ENCODE measurements at places on chromosomes 1 and 21.

DNA sequence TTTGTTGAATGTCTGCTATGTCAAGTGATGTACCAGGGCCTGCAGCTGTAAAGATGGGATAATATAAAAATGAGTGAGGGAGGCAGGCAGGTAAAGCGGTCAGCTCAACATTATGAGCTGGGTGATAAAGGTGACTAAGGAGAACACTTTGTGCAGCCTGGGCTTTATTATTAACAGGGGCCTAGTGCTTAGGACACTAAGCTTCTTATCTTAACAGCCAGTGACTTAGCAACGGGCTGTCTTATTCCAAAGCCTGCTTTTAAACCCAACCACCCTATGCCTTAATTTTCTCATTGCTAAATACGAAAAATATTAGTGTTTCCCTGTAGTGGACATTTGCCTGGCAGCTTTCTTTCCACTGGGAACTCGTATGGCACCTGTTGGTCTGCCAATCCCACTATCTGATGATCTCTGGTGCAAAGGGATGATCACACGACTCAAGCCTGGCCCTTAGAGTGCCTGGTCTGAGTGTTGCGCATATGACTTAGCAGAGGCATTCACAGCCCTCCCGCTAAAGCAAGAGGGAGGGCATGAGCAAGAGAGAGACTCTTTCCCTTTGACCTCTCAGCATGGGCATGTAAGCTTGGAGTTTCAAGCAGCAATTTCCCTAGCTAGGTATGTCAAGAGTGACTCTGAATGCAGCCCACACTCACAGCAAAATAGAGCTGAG lies 98.6 kb upstream of the PAPPA2 start:
- no peak for DNase-seq

- peak; percentile 78 for DNase-seq
Measured at GRCh38 chr1:172167796-172168596, 252.5 kb upstream of the C1orf105 start.

DNA sequence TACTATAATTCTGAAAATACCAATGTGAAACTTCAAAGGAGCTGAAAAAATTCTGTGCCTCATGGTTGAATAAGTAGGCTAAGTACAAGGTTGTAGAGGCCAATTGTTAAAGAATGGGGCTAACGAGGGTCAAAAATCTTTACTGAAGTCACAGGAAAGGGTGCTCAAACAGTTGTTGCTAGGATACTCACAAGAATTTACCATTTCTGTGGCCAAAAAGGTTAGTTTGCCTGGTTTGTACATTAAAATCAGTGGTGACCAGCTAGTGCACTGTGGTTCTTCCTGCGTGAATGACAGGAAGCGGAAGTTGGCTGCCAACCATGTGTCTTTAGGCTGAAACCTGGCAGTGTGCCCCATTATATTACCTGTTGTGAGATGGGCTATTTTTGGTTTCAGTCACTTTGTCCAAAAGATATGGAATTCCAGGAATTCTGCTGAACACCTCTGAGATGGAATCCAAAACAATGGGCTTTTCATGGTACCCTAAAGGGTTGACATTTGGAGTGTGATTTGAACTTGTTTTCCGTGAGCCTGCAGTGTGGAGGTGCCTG lies 13.5 kb downstream of the MAP3K21 start:
- DNase-seq, result no peak

DNA sequence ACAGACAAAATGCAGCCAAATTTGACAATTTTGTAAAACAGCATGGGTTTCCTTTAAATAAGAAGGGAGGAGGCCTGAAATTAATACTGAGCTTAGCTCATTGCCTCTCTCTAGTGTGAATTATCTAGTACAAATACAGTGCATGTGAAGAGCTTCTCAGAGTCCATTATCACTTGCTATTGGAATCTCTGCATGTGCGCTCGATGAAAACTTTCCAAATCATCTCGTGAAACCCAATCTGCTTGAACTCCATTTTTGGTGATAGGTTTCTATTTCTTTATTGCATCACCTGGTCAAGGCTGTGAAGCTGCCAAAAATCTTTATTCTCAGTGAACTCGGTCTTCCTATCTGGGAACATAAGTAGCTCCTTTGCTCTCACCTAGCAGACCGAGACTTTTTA lies 49.5 kb upstream of the LYPLAL1 start:
- no peak for DNase-seq

- DNase-seq, result no peak
Measured at GRCh38 chr1:233224311-233224710, 71.2 kb downstream of the PCNX2 start.

DNA sequence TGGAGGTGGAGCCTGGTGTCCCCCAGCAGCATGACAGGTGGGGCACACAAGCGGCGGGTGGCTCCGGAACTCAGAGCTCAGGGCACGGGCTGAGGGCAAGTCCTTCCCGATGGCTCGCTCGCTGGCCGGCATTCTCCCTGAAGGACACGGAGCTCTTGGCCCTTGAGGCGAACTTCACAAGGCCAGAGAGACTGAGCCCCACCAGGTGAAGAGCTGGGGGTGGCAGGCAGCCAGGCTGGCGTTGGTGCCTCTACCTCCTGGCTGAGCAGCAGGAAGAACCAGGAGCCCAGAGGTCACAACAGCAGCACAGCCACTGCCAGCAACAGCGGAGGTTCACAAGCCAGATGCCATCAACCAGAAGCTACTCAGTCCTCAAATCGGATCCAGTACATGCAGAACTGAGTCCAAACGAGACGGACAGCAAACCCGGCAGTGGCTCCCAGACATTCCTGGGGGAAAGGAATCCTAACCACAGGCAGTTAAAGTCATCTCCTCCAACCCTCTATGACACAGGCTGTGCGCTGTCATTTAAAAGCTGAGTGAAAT lies 54.1 kb downstream of the NPHP4 start:
- DNase-seq, result peak; percentile 83

DNA sequence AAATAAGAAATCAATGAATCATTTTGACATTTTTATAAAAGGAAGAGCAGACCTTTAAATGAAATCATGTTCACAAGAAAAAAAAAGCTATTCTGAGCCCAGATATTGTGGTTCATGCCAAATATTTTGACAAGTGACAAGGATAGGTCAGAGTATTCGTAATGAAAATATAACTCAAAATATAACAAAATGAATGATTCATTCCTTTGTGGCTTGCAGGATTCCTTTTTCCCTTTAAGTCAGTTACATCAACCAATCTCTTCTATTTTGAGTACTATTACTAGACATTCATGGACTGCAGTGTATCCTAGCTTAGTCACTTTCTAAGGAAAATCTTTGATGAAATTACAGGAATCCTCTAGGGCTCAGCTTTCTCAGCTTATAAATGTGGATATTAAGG lies 188.7 kb downstream of the COL11A1 start:
- peak; percentile 2 for DNase-seq

GRCh38 chr1:85259118-85259911 lies at the start of gene C1orf52:
C1orf52 (minus strand) TSS chr1:85259662; CDS start chr1:85259633, 29 bp downstream.
- DNase-seq, result peak; percentile 90

- no peak for DNase-seq
Measured at GRCh38 chr1:235984041-235984825, 80.7 kb downstream of the NID1 start.

DNA sequence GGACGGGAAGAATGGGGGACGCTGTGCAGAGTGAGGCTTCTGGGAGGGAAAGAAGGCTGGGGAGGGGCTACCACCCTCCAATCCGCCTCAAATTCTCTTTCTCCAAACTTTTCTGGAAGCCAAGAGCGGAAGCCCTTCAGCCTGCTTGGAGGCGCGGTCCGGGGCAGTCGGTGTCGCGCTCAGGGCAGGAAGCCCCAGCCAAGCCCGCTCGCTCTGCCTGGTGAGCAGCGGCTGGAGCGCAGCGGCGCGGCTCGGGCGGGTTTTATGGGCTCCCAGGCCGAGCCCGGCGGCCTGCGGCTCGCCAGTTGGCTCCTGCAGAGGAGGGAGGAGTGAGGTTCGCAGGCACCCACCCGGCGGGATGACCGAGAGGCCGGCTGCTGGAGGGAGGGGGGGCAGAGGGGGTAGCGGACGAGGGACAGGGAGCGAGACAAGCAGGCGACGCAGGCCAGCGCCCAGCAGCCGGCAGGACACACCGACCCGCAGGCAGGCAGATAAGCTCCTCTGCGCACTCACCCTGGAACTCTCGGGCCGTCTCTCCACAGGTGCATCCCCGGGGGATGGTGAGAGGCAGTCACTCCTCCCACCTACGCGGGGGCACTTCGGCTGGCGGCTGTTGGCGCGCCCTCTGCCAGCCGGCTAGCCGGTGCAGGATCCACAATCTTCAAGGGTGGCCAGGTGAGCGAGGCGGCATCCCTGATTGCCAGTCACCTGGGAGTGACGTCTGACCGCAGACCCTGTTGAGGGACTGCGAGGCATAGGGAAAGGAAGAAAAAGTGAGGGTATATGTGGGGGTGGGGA lies at the start of gene AVPR1B:
AVPR1B (minus strand) TSS at position 238 of the 798 bp plus-strand sequence. CDS start 498 bp downstream, outside the sequence.
- peak; percentile 24 for DNase-seq

DNA sequence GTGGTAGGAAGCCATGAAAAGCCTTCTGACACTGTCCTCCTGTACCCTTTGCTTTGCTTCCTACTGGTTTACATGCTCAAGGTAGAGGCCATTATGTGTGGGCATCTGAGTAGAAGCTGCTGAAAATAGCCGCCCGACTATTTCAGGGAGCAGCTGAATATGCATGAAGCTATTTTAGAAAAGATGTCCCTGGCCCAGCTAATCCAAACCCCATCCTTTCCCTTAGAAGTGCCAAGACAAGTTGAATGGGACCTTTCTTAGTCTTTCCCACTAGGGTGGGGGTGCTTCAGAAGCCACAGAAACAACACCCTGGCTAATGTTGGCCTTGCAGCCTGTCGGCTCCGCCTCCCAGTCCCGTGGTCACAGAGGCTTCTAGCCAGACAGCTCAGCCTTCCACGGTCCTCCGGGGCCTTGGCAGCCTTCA lies 205.1 kb upstream of the EDN2 start:
- peak; percentile 35 for DNase-seq

DNA sequence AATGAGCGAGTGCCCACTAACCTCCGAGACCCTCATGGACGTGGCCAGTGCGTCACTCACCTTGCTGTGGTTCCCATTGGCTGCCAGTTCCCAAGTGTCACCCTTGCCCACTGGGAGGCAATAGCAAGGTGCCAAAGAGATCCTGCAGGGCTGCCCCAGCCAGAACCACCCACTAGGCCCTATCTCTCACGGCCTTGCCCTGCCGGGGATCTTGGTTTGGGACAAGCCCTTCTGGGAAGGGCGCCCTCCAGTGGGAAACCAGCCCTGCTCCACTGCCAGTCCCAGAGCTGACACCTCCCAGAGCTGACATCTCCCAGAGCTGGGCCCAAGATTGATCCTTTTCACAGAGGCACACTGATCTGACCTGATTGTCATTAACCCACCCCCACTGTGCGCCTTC lies 2.1 kb upstream of the SELENON start:
- peak; percentile 19 for DNase-seq

GRCh38 chr1:66731170-66731865 lies 20.9 kb upstream of the DYNLT5 start:
- DNase-seq, result peak; percentile 3

DNA sequence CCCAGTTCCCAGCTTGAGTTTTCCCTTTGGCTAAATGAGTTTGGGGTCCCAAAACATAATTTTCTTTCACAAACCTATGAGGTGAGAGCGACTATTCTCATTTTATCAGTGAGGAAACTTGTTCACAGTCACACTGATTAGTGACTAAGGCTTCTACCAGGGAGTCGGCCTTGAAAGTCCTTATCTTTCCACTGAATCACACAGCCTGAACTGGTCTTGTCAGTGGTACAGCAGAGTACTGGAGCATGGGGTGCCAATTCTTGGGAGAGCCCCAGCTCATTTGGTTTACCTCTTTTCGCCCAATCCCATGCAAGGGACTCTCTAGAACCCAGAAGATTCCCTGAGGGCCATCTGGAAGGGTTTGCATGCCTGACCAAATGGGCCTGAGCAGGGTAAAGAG lies 16.9 kb downstream of the HSD3B2 start:
- no peak for DNase-seq

GRCh38 chr1:179142889-179143299 lies 61.0 kb downstream of the TOR3A start:
- DNase-seq, result peak; percentile 97

DNA sequence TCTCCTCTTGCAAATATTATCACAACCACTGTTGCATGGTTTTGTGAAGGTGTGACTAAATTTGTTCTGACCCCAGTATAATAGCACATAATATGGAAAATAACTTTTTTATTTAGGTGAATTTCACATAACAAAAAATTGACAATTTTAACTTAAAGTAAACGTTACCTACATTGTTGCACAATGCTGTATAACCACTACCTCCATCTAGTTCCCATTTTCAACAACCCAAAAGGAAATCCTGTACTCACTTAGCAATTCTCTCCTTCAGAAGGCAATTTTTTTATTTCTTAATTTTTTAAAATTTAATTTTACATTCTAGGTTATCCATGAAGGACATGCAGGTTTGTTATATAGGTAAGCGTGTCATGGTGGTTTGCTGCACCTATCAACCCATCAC lies 95.2 kb downstream of the KCNJ6 start:
- no peak for DNase-seq

GRCh38 chr1:168223261-168223660 lies 2.5 kb upstream of the SFT2D2 start:
- no peak for DNase-seq

DNA sequence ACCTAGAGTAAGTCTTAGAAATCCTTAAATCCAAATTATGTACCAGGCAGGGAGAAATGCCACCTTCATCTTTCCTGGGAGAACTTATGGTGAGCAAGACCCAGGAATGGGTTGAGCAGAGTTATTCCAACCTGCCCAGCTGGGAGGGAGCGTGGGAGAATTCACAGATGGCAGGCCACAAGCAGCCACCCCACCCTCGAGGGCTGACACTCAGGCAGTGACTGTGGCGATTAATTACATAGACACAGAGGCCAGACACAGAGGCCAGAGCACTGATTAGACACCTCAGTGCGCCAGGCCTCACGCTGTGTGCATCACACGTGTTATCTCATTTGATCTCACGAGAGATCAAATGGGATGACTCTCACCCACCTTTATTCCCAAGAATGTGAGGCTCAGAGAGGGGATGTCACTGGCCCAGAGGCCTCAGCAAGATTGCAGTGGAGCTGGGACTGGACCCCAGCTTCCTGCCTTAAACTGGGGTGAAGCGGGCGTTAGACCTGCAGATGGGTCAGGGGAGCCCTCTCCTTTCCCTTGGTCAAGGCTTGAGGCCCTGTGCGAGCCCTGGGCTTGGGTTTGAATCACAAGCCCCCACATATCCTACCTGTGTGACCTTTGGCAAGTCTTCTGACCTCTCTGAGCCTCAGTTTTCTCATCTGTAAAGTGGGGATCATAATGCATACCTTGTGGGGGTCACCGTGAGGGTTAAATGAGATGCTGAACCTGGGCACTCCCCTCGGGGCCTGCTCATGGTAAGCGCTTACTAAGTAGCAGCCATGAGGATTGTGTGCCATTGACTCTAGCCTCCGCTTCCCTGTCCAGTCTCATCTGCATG lies 28.8 kb upstream of the PADI4 start:
- peak; percentile 69 for DNase-seq

GRCh38 chr1:2340918-2341254 lies 50.5 kb downstream of the MORN1 start:
- DNase-seq, result no peak

Measured in RPMI7951 (cell line).